GM12892 (cell line): ENCODE measurements at places on chromosomes 11 and 22.

- DNase-seq: no peak
Observed at GRCh38 chr22:38756711-38757463, 1.1 kb upstream of the SUN2 start.

DNA sequence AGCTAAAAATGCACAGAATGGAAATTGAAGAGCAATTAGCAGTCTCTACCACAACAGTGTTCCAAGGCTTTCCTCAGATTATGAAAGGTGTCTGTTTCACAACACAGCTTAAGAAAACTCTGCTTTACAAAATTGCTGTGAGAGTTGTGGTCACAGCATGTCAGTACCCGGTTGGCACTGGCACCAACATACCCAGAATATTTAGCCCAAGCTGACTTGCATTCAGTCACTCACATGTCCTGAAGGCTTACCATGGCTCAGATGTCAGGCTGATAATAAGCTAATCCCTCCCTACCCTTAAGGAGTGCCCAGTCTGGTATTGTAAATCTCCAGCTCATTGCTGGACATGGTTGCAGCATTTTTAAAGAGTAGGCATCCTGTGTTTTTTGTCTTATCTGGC is 14.9 kb downstream of the NCR3LG1 start:
- no peak for DNase-seq

- DNase-seq: no peak
Observed at GRCh38 chr11:75715688-75716087, 1.9 kb upstream of the MOGAT2 start.

GRCh38 chr11:69674267-69674885 is 777 bp downstream of the LTO1 start:
- DNase-seq: no peak

- DNase-seq: no peak
Observed at GRCh38 chr11:113247221-113247620, 67.2 kb upstream of the TTC12 start.

GRCh38 chr11:71301046-71301857 is 48.9 kb upstream of the SHANK2 start:
- no peak for DNase-seq
